Ascending aorta (tissue), 2 donors: ENCODE measurements at places on chromosomes 7 and 10.

- DNase-seq: no peak
These were observed 14.8 kb upstream of the ZC3HAV1 start for GRCh38 chr7:139124084-139124914.

GRCh38 chr10:132982301-132982989, 40.1 kb upstream of the CFAP46 start:
- no peak for DNase-seq

DNA sequence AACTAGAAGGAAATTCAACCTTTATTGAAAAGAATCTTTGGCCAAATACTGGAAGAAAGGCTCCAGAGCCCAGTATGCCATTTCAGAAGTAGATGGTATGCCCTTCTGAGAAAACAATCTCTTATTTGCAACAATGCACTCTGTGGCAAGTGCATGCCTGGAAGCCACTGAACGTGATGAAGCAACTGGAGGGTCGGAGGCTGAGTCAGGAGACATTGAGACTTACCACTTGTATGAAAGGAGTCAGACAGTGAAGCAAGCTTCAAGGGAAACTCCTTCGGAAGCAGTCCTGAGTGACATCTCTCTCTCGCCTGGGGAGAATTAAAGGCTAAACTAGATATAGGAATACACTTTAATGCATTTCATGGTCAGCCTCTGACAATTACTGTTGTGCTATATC, 353.7 kb downstream of the NRG3 start:
- DNase-seq: no peak

DNA sequence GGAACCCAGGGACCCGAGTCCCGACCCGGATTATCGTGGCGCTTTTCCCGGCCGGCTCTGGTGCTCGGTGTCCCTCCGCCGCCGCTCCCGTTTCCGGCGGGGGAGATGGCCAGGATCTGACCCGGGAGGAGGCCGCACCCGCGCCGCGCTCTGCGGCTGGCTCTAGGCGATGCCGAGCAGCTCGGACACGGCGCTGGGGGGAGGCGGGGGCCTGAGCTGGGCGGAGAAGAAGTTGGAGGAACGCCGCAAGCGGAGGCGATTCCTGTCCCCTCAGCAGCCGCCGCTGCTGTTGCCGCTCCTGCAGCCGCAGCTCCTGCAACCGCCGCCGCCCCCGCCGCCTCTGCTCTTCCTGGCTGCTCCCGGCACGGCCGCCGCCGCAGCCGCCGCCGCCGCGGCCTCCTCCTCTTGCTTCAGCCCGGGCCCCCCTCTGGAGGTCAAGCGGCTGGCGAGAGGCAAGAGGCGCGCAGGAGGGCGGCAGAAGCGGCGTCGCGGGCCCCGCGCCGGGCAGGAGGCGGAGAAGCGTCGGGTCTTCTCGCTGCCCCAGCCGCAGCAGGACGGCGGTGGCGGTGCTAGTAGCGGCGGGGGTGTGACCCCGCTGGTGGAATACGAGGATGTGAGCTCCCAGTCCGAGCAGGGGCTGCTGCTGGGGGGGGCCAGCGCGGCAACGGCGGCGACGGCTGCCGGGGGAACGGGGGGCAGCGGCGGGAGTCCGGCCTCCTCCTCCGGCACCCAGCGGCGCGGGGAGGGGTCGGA, 593 bp downstream of the CDK13 start:
- DNase-seq: no peak

- no peak for DNase-seq
These were observed at the start of gene KLF6 for GRCh38 chr10:3784510-3785250. TSS of gene KLF6 (minus strand) at chr10:3785209. CDS start at chr10:3785014, 195 bp downstream.

DNA sequence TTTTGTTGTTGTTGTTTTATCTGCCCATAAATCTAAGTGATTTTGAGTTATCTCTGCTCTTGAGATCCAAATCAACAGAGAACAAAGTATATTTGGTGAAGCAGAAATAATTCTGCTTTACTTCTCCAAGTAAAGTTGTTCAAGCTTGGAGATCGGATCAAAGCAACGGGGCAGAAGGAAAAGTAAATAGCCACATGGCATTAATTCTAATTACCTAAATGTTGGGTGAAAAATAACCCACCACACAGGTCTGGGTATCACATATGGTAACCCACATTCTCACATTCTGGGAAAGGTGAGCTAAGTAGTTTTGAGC, 3.1 kb downstream of the NRP1 start:
- no peak for DNase-seq

DNA sequence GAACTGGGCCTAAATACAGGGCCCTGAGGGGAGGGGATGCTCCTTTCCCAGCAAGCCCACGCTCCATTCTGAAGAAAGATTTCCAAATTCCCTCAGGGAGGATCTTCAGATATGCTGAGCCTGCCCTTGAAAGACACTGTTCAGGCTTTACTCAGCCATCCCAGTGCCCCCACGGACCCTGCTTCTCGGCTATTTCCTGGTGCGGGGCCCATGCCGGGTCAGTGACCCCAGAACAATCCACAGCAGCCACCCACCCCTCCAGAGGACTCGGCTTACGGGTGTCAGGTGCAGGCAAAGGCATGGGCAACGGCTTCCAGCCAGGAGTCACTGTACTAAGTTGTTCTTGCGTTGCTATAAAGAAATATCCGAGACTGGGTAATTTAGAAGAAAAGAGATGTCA, 137.1 kb downstream of the OAT start:
- DNase-seq: no peak

DNA sequence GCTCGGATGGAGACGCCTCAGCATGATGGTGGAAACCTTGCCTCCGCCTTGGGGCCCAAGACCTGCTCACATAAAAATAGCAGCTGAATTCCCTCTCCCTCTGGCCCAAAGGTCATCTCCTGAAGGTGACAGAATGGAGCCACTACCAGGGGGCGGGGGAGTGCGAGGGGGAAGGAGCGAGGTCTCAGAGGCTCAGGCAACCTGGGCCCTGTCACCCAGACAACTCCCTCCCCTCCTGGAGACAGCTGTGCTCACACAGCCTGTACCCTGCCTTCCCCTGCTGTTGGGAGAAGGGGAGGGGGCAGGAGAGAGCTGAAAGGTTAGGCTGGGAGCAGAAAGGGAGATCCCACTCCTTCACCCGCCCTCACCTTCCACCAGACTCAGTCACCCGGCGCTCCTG, 173.0 kb upstream of the RHEB start:
- DNase-seq: no peak

- no peak for DNase-seq
These were observed 15.8 kb downstream of the SFXN4 start for GRCh38 chr10:119149729-119150128.

DNA sequence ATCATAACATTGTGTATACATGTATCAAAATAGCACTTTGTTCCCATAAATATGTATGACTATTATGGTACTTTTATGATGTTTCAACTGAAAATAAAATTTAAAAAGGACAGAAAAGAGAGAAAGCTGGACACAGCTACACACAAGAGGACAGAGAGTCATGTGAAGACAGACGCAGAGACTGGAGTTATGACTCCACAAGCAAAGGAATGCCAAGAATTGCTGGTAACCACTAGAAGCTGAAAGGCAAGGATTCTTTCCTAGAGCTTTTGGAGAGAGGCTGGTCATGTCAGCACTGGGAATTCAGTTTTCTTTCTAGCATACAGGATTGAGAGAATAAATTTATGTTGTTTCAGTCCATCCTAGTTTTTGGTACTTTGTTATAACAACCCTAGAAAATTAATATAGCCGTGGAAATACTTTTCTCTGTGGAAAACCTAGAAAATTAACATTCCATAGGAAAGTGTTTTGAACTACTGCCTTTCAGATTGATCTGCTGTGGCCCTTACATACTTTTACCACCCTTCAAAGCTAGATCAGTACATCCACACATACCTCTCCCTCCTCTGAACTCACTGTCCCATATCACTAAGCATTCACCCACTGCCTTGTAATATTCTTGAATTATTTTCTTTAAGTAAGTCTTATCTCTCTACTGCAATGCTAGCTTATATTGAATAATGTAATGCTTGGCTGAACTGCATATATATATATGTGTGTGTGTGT, 575.3 kb downstream of the IPMK start:
- DNase-seq: no peak

- DNase-seq: no peak
These were observed 773.9 kb downstream of the LRMDA start for GRCh38 chr10:76205361-76205760.

- no peak for DNase-seq
These were observed 10.8 kb upstream of the BLOC1S2 start for GRCh38 chr10:100297242-100297641.

GRCh38 chr10:113613427-113613826, 50.4 kb downstream of the NRAP start:
- DNase-seq: no peak

DNA sequence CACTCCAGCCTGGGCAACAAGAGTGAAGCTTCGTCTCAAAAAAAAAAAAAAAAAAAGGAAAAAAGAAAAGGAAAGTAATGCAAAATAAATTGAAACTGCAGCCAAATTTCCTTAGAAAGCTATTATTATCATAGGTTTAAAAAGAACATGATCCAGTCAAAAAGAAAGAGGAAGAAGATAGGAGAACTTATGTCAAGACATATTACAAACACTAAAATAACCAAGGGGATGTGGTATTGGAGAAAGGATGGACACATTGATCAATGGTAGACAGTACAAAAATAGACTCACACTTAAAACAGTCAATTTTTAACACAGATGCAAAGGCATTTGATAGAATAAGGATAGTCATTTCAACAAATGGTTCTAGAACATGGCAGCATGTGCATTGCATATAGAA, 27.3 kb upstream of the PFKP start:
- DNase-seq: no peak

- no peak for DNase-seq
These were observed 273.1 kb upstream of the NEBL start for GRCh38 chr10:21170216-21170615.

DNA sequence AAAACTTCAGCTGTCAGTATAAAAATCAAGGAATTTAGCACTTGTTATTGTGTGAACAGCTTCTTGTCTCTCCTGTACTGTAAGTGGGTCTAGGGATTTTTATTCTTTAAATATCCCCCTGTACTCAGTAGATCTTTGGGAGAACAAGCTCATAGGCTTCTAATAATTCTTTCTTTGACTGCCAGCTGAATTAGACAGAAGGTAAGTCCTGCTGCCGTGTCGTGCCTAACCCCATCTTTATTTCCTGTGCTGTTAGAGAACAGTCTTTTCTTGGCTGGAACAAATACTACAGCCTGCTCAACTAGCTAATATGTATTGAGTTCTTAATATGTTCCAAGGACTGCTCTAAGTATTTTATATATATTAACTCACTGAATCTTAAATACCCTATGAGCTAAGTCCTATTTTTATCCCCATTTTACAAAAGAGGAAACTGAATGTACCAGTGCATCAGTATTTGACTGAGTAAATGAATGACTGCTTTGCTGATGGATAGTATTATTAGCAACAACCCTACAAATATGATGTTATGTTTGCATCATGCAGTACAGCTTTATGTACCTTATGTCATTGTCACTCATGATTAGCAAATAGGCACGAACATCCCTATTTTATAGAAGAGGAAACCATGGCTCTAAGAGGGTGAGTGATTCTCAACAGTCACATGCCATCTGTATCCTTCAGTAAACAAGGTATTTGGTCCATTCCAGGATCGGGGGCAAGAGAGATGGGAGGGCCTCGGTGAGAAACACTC, 5.5 kb upstream of the DUSP5 start:
- no peak for DNase-seq

DNA sequence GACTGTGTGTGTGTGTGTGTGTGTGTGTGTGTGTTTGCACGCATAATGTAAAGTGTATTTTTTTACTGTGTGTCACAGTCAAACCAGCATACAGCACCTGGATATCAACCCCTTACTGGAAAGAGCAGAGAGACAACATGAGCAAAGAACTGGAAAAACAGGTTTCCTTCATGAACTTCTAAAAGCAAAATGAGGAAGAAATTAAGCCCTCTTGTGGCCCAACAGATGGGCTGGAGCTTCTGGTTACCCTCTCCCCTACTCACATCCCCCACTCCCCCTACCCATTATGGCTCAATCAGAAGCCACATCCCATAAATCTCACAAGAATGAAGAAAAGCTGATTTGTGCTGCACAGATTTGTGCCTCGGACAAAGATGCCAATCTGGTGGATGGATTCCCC, 36.2 kb downstream of the PDE1C start:
- no peak for DNase-seq

DNA sequence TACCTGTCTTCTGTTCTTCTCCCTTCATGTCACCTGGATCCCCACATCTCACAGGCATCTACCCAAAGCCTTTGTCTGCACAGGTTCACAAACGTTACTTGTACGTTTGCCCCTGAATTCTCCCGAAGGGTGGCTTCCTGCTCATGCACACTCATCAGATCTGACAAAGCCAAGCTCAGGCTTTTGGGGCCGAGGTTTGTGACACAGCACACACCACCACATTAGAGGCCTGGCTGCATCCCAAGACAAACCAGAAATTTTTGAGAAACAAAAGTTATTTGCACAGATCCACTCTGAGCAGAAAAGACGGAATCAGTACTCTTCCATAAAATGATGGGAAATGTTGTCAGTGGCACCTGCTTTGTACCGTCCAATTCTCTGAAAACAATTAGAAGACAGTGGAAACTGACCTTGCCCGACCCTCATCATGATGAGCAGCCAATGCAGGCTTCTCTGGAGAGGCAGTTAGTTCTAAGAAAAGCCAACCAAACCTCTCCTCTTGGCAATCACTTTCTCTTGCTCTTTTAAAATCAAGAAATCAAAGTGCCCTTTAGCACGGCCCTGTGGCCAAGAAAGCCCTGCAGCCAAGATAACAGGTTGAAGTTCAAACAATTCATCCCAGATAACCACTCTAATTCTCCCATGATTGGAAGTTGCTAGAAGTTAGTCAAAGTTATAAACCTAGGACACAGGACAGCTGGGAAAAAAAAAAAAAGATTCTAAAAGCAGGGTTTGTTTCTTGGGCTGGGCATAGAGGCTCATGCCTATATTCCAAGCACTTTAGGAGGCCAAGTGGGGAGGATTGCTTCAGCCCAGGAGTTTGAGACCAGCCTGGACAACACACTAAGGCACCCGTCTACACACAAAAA, 13.6 kb upstream of the SVIL start:
- DNase-seq: no peak

DNA sequence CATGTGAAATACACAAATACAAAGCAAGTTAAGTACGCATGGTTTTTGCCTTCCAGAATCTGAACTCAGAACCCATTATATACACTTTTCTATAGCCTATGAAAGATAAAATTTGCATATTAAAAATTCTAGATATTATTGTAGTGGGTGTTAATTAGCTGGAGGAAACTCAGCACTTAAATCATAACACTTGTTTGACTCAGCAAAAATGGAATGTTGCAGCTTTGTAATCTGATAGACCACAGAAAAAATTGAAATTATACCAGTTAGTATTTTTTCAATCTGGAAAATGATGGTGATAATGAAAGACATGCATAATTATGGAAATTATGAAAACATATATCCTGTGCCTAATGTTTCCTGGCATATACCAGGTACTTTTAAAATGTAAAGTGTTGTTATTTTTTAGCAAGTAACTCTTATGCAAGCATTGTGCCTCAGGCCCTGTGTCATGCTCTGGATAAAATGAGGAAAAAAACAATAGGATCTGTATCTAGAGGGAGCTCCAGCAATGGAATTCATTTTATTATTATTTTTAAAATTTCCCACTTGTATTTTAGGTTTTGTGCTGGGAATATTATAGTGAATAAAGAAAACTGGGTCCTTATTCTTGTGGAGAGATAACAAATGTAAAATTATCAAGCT, 490.4 kb upstream of the SEMA3A start:
- no peak for DNase-seq
